Muscle of back (tissue), 13 donors: ENCODE measurements at places on chromosomes 4 and X. TPM values are rescaled to one million over a fixed set of nuclear protein-coding genes. Genes with fewer than 3 reads are reported as not detected.

Gene GAGE12F
- not detected for polyA plus RNA-seq

Gene ADGRL3
- polyA plus RNA-seq, result 21.8 TPM

Gene CXCL1
- polyA plus RNA-seq, result 1.4 TPM

Gene BTK
- polyA plus RNA-seq, result 2.5 TPM

Gene FAM114A1
- polyA plus RNA-seq, result 54.7 TPM
